Esophagus squamous epithelium (tissue), 5 donors: ENCODE measurements at places on chromosomes 12 and 14.

GRCh38 chr12:31342286-31342685, 16.3 kb upstream of the SINHCAF start:
- no peak overlapping the region for H3K27ac ChIP-seq
- no peaks in the 10 kb centered on the region for H3K36me3 ChIP-seq
- H3K27me3 ChIP-seq = no peaks in the 10 kb centered on the region
- H3K4me1 ChIP-seq = peaks cover 14% of the 10 kb centered on the region
- no peak overlapping the region for H3K4me3 ChIP-seq

- no peak overlapping the region for H3K27ac ChIP-seq
- H3K36me3 ChIP-seq = no peaks in the 10 kb centered on the region
- H3K27me3 ChIP-seq = no peaks in the 10 kb centered on the region
- no peak for DNase-seq
Measured at GRCh38 chr12:94938583-94938982, 64.9 kb downstream of the NDUFA12 start.

DNA sequence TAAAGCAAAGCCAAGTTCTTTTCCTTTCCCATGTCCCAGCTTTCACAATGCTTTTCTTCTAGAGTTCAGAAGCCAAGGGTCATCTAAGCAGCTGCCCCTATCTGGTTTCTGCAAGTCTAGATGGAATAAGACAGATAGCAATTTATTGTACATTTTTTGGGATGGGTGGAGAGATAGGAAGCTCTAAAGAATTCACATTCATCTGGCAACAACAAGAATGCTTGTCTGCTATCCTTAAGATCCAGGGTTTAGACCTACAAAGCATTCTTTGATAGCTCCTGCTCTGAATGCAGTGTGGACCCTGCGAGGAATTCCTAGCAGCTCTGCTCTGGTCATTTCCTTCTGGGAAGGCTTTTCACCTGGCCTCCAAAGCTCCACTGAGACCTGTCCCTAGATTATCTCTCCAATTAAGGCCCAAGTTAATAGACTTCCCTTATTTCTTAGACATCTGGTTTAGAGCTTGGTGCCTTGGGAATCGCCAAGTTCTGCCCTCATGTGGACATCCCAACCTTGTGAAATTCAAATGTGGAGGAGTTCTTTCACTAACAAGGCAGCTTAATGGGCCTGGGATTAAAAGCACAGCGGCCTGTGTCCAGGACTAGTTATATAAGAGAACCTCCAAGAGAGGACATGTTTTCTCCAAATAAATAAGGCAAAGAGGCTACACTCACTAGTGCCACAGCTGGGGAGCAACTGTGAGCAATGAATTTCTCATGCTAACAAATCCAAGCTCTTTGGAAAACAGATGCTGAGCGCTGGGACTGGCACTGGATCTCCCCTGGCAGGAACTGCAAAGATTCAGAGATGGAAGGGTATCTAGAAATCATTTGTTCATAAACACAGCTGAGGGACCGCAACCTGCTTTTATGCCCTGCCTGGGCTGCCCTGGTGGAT, 384.5 kb upstream of the DDHD1 start:
- peaks cover 7% of the 10 kb centered on the region for H3K4me1 ChIP-seq
- no peak for DNase-seq
- no peak overlapping the region for H3K4me3 ChIP-seq
- peak overlapping the region; percentile 51 for H3K27ac ChIP-seq

DNA sequence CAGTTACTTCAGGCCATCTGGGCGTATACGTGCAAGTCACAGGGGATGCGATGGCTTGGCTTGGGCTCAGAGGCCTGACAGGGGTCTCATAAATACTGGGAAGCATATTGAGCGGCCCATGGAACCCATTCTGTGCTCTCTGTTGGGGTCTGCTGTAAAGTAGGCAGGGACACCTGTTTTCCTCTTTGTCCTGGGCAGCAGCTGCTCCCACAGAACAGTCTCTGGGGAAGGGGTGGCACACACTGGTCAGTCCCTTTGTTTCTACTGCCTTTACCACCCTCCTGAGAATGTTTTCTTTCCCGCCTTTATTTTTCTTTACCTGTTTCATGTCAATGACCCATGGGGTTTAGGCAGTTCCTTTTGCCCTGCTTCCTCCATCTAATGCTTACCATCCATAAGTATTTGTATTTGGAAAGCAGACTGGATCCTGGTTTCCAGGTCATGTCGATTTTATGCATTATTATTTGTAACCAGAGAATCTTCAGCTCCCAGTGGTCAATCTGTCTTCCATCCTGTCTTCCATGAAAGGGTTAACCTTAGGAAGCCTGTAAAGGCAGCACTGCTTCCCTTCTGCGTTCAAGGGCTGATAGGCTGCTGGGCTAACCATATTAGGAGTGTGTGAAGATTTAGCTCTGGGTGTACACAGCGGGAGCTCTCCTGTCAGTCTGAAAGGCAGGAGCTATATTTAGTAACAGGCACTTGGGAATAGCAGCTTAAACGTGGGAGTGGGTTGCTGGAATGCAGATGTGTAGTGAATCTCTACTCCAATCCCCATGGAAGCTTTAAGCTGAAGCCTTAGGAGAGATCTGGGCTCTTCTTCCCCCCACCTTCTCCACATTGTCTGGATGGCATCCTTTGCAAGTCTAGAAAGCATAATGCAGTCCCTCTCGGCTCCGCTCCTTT, 124.0 kb downstream of the DYRK2 start:
- no peak for DNase-seq
- H3K27me3 ChIP-seq = no peaks in the 10 kb centered on the region
- no peaks in the 10 kb centered on the region for H3K4me1 ChIP-seq
- no peaks in the 10 kb centered on the region for H3K36me3 ChIP-seq
- H3K4me3 ChIP-seq = no peak overlapping the region

DNA sequence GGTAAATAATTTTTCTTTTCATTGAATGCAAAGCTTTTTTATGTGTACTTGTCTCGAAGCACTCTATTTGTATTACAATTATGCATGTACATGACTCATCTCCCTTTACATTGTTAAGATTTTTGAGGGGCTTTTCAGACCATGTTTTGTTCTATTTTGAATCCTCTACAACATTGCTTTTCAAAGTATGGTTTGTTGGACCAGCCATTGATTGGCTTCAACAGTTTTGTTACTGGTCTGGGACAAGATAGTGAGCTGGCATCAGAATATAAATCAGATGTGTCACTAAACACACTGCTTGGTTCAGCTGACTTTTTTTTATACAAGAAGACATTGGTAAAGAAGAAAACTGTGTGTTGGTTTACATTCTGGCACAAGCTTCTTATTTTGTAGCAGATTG, 122.3 kb downstream of the MON2 start:
- no peaks in the 10 kb centered on the region for H3K4me1 ChIP-seq
- H3K27ac ChIP-seq = no peak overlapping the region
- no peak for DNase-seq
- H3K36me3 ChIP-seq = no peaks in the 10 kb centered on the region
- H3K27me3 ChIP-seq = no peaks in the 10 kb centered on the region

- DNase-seq = no peak
- H3K27me3 ChIP-seq = no peaks in the 10 kb centered on the region
- H3K36me3 ChIP-seq = no peaks in the 10 kb centered on the region
- H3K4me1 ChIP-seq = peaks cover 31% of the 10 kb centered on the region
- H3K27ac ChIP-seq = peak overlapping the region; percentile 97
- peak overlapping the region; percentile 68 for H3K4me3 ChIP-seq
Measured at GRCh38 chr14:23365732-23366425, 907 bp upstream of the EFS start.

DNA sequence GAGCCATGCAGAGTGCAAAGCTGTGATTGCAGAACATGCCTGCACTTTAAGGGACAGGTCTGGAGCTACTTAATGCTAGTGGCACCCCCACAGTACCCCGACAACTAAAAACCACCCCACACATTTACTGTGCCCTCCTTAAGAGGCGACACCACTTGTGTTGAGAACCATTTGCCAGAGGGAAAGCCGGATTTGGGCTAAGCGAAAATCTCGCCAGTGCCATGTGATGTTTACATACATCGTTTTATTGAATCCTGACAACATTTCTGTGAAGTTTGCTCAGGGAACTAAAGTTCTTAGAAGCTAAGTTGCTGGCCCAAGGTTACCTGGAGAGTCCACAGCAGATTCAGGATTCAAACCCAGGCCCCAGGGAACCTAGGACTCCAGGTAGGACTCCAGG, 119.0 kb upstream of the FKBP4 start:
- H3K36me3 ChIP-seq = no peaks in the 10 kb centered on the region
- H3K27me3 ChIP-seq = no peaks in the 10 kb centered on the region
- no peak overlapping the region for H3K27ac ChIP-seq
- DNase-seq = no peak
- no peak overlapping the region for H3K4me3 ChIP-seq

DNA sequence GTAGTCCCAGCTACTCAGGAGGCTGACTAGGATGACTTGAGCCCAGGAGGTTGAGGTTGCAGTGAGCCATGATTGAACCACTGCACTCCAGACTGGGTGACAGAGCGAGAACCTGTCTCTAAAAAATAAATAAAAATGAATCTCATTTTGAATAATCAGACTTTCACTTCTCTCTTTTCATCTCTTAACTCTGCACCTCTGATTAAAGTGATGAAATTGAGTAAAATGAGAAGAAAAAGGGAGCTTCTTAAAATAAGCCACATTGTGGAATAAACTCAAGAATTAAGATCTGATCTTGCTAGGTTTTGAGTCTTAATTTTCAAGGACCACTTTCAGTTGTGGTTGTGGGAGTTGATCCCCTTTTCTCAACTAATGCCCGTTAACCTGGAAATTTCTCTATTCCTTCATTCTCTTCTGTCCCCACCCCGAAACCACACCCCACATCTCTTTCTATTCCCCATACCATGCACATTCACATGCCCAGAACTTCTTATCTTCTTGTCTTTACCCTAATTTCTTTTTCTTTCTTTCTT, 70.9 kb upstream of the ETV6 start:
- H3K4me1 ChIP-seq = peaks cover 19% of the 10 kb centered on the region
- H3K36me3 ChIP-seq = no peaks in the 10 kb centered on the region
- no peak overlapping the region for H3K4me3 ChIP-seq

- no peak overlapping the region for H3K4me3 ChIP-seq
- DNase-seq = no peak
- no peak overlapping the region for H3K27ac ChIP-seq
- no peaks in the 10 kb centered on the region for H3K36me3 ChIP-seq
Measured at GRCh38 chr14:90857866-90858265, 41.6 kb upstream of the TTC7B start.
